ENCODE measurements at places on chromosomes 5 and 9.

DNA sequence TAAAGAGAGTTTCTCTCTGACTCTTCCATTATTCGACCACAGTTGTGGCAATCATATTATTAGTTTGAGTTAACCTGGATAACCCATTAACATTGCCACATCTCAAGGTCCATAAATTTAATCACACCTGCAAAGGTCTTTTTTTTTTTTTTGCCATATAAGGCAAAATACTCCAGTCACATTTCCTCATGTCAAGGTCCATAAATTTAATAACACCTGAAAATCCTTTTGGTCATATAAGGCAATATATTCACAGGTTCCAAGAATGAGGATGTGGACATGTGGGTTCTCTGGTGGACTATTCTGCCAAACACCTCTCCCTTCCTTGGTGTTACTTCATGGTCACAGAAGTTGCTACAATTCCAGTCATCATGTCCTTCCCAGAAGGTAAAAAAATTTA is 213.5 kb upstream of the COX7C start:
- no peak for DNase-seq

DNA sequence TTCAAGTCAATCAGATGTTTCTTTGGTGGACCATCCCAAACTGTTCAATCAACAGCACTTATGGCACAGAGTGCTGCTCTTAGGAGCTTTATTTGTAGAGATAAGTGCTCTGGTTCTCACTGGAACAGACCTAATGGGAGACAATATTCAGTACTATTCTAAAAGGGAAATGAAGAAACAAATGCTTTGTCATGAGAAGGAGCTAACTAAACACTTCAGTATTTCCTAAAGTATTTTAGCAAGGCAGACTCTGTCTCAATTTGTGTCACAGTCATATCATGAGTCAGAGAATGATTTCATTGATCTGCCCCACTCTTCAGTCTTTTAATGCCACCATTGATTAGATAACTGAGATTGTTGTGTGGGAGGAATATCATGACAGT is 175.3 kb downstream of the SLF1 start:
- DNase-seq, result no peak

DNA sequence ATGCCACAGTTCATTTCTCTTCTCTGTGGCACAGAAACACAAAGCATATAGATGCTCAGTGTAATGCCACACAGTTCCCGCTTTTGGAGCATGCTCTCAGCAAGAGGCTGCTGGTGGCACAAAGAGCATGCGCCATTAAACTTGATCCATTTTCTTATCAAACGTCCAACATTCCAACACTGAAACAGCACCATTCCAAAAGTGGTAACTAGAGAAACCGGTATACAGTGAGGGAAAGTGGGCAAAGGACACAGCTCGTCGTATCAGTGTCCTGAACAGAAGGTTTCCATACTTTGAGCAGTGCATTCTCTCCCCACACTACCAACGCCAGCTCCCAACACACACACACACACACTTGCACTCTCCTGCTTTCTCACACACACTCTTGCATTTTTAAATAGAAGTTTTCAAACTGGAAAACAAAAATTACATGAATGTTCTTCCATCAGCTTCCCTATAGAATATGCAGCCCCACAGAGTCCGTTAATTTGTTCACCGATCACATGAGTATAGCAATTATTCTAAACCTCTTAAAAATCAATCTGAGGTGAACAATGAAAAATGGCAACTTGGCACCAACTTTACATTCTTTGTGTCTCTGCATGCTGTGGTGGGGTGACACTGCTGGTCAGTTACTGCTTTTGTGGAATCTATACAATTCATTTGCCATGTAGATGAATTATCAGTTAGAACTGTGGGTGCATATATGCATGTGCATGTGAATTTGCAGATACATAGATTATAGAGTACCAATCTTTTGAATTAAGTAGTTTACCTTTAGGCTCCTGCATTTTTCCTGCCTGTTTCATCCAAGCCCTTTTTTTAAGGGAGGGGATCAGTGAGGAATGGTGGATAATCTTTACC is 5.7 kb downstream of the NFIB start:
- no peak for DNase-seq

DNA sequence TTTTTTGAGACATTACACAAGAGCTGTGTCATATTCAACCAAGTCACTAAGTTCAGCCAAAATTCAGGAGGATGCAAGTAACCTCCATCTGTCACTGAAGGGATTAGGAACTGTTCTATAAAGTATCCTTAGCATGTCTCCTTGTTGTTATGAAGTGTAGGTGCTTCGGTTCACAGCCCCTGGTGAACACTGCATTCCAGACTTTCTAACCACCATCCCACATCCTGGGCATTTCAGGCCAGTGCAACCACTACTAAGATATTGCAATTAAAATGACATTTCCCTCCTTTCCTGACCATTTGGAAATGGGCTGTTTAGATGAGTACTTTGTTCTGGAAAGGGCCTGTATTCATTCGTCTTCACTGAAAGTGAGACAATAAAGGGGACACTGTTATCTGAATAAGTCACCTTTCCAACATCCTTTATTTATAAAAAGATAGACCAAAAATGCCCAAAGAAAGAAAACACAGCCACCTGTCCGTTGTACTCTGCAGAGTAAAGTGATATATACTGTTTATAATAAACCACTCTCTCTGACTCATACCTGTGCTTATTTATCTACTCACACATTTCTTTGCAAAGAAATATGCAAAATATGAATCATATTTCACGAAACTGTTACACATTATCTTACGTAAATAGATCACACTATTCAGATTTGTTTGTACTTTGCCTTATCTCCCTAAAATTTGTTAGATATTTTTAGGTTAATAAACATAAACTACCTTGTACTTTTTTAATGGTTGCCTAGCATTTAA is 861.9 kb downstream of the CDH18 start:
- no peak for DNase-seq

GRCh38 chr9:12922224-12922866 is 147.5 kb downstream of the LURAP1L start:
- no peak for DNase-seq

GRCh38 chr5:52283221-52283620 is 504.5 kb upstream of the ITGA1 start:
- no peak for DNase-seq

DNA sequence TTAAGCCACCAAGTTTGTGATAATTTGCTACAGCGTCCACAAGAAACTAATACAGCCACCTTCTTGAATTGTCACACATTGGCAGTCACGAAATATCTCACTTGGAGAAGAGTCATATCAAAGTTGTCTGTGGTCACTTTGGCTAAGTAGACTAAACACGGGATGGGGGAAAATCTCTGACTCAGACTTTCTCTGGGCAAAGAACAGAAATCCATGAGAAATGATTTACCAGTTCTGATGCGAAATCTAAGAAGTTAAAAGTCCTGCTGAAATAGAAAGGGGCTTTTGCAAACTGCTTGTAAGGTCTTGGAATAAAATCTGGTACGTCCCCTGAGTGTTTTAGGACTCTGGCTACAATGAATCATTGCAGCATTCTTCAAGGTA is 158.4 kb downstream of the COL23A1 start:
- no peak for DNase-seq

DNA sequence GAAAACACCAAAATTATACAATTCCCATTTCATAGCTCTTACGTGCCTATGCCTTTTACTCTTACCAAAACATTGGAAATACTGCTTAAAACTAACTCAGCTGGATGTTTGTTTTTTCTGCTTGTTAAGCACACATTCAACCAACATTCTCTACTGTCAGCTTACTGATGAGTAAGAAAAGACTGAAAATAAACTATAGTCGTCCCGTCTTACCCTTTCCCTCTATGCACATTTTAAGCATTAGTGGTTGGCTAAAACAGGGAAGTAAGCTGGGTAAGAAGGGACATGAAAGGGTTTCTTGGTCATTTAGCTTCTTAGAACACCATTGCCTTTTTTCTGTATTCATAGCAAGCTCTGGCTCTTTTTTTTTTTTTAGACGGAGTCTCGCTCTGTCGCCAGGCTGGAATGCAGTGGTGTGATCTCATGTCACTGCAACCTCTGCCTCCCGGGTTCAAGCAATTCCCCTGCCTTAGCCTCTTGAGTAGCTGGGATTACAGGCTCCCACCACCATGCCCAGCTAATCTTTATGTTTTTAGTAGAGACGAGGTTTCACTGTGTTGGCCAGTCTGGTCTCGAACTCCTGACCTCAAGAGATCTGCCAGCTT is 232.1 kb upstream of the PCSK5 start:
- DNase-seq, result no peak

- no peak for DNase-seq
Measured at GRCh38 chr5:61637566-61637965, 305.5 kb downstream of the ZSWIM6 start.

DNA sequence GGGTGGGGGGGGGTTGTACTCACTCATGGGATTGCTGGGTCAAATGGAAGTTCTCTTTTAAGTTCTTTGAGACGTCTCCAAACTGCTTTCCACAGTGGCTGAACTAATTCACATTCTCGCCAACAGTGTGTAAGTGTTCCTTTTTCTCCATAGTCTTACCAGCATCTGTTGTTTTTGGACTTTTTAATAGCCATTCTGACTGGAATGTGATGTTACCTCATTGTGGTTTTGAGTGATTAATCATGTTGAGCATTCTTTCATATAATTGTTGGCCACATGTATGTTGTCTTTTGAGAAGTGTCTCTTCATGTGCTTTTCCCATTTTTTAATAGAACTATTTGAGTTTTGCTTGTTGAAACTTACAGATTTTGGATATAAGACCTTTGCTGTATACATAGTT is 94.9 kb upstream of the PLPPR1 start:
- DNase-seq, result no peak

DNA sequence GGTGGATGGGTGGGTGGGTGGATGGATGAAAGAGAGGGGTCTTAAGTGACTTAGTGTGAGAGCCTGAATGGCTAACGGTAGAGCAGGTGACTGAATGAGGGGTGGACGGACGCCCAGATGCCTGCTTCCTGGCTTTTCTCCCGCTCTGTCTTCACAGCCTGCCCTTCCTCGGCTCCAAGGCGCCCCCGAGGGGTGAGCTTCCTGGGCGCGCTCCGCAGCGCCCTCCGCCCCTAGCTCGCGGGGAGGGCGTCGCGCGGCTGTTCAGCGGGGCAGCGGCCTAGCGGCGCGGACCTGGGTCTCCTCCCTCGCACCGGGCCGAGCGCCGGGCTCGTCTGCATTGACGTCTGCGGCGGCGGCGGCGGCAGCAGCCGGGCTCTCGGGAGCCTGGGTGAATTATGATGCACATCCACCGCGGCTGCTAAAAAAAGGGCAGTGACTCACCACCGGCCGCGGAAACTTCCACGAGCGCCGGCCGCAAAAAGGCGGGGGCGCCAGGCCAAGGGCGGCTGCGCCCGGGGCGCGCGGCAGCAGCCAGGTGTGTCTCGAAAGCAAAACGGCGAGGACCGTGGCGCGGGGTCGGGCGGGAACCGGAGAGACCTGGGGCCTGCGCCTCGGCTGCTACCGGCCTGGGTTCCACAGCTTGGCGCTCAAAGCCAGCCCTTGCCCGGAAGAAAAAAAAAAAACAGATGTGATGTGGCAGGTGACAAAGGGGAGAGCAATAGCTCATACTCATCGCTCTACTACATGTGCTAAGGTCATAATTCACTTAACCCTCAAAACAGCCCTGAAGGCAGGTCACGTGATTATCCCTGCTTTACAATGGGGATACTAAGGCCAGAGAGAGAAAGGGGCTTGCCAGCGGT is 143.0 kb upstream of the ADRA1B start:
- DNase-seq, result peak; percentile 81

GRCh38 chr9:8895861-8896224 is 1096.3 kb upstream of the DMAC1 start:
- DNase-seq, result no peak
